ENCODE measurements at places on chromosomes 7 and 10. TPM values are rescaled to one million over a fixed set of nuclear protein-coding genes. Genes with fewer than 3 reads are reported as not detected.

The HOXA11 gene
- polyA plus RNA-seq: 0.04 TPM

The ODAD2 gene
- polyA plus RNA-seq: not detected

The PLCE1 gene
- polyA plus RNA-seq: not detected

The SAMD8 gene
- 13.2 TPM for polyA plus RNA-seq

The TMEM140 gene
- 21.7 TPM for polyA plus RNA-seq

The AFAP1L2 gene
- polyA plus RNA-seq: not detected

The CALHM1 gene
- polyA plus RNA-seq: not detected

The TEX47 gene
- polyA plus RNA-seq: not detected

The SCIN gene
- not detected for polyA plus RNA-seq

The MRLN gene
- polyA plus RNA-seq: not detected

The OLAH gene
- 0.13 TPM for polyA plus RNA-seq

The ITPRID1 gene
- polyA plus RNA-seq: not detected

The PTPRE gene
- 0.01 TPM for polyA plus RNA-seq

The SFRP4 gene
- polyA plus RNA-seq: 1.5 TPM

The PDE1C gene
- not detected for polyA plus RNA-seq

The MXI1 gene
- polyA plus RNA-seq: 22.0 TPM

The CH25H gene
- not detected for polyA plus RNA-seq

The OR2A14 gene
- not detected for polyA plus RNA-seq

The ITGB8 gene
- 0.01 TPM for polyA plus RNA-seq

The ATP6V1F gene
- polyA plus RNA-seq: 144 TPM

The ACSM6 gene
- not detected for polyA plus RNA-seq

The TRIM73 gene
- 3.1 TPM for polyA plus RNA-seq

The FAM237B gene
- polyA plus RNA-seq: not detected

The SPDYE1 gene
- polyA plus RNA-seq: not detected

The SPDYE16 gene
- not detected for polyA plus RNA-seq

The ATRNL1 gene
- 0.01 TPM for polyA plus RNA-seq

The CALML3 gene
- not detected for polyA plus RNA-seq

The CRCP gene
- 22.7 TPM for polyA plus RNA-seq

The STRIP2 gene
- 3.6 TPM for polyA plus RNA-seq

The OR2A42 gene
- not detected for polyA plus RNA-seq

The OR13A1 gene
- not detected for polyA plus RNA-seq
